ENCODE measurements at places on chromosomes 6 and 20.
A peak's percentile ranks its signal among the peaks of the same experiment; 100 is the strongest.

DNA sequence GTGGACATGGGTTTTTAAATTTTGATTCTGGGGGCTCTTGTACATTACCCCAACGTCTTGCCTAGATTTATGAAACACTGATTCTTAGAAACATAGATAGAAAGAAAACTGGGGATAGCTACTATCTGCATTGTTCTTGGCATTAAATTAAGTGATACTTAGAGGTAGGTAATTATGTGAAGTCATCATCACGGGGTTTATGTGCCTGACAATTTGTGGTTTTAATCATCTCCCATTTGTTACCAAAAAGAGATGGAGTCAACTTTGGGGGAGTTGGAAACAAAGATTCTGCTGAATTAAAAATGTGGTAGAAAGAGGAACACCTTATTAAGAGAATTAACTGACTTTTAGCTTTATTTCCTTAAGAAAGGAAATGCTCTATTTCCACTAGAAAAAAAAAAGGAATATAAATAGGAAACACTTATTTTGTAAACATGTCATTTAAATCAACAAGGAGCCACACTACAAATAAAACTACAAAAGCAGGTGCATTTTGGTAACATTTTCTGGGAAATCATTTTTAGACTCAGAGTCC lies 5.6 kb downstream of the TNFAIP3 start:
- no peak for DNase-seq

DNA sequence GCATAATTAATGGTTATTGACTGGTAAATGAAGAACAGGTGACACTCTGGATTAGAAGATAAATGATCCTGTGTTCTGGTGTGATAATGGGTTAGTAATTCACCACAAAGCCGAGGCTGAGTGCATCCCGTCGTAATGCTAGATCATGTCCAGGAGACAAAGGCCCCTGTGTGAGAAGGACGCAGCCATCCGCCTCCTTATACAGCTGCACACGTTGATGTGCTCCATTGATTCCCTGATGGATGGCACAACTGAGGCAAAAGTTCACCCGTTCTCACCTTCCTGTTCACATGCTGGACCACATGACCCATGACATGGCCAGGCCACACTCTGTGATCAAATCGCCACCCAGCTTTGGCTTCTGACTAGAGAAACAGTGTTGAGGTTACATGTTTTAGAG lies 136.1 kb downstream of the FOXC1 start:
- DNase-seq, result no peak

GRCh38 chr6:165110860-165111259 lies 198.5 kb downstream of the C6orf118 start:
- DNase-seq, result peak; percentile 7

- DNase-seq, result no peak
Observed at GRCh38 chr20:41365777-41366545, 657 bp downstream of the EMILIN3 start.

GRCh38 chr20:44271915-44272663 lies 25.0 kb downstream of the GDAP1L1 start:
- DNase-seq, result no peak

DNA sequence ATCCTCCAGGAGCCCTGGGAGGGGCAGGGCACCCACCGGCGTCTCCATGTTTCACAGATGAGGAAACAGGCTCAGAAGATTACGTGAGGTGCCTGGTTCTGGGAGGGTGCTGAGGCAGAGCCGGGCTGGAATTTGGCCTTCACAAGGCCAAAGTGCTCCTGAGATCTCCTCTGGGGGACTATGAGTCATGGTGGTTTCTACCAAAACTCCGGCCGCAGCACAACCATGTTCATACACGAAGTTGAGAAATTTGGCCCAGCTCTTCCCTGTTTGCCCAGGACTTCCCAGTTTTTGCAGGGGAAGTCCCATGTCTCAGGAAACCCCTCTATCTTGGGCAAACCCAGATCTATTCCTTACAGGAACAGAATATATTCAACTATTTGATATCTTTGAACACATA lies 172.9 kb upstream of the CDYL start:
- peak; percentile 89 for DNase-seq

DNA sequence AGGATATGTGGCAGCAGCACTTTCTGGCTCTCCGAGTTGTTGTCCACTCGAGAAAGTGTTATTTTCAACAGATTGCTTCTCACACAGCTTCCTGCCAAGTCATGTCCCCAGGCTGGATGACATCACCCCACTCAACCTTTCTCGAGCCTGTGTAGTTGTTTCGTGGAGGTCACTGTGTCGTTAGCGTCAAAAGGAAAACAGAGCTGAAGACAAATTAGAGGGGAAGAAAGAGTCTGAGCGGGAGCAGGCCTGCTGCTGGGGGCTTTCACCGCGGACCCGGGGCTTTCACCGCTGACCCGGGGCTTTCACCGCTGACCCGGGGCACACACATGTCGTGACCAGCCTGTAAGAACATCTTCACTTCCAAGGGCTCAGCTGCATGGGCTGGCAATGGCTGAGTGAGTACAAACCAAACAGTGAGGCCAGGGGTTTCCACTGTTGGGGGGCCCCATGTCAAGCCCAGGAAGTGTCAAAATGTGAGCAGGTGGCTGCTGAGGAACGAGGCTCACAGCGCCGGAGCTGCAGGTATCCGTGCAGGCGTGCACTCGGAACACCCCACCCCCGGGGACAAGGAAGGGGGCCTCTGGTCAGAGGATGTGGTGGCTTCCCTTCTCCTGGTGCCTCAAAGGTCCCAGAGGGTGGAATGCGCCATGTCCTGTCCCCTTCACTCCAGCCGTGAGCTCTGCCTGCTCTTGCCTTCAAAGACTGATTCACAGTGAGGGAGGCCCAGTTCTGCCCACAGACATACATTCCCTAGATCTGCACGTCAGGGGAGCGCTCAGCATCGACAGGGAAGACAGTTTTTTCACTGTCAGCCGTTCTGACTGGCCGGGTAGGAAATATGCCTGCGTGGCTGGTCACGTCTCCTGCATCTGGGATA lies 365.9 kb downstream of the TAF4 start:
- no peak for DNase-seq

DNA sequence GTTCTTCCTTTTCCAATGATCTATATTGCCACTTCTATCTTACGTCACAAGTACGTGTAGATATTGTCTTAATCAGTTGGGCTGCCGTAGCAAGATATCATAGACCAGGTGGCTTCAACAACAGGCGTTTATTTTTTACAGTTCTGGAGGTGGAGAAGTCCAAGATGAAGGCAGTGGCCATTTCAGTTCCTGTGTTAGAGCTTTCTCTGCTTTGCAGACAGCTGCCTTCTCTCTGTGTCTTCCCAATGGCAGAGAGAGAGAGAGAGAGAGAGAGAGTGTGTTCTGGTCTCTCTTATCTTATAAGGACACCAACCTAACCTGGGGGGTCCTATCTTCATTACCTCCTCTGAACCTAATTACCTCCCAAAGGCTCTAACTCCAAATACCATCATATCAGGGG lies 8.3 kb downstream of the HSF2 start:
- DNase-seq, result no peak

GRCh38 chr6:54541541-54541940 lies 233.3 kb downstream of the TINAG start:
- DNase-seq, result peak; percentile 48

- peak; percentile 66 for DNase-seq
Observed at GRCh38 chr20:58651946-58652605, 993 bp downstream of the STX16 start.

DNA sequence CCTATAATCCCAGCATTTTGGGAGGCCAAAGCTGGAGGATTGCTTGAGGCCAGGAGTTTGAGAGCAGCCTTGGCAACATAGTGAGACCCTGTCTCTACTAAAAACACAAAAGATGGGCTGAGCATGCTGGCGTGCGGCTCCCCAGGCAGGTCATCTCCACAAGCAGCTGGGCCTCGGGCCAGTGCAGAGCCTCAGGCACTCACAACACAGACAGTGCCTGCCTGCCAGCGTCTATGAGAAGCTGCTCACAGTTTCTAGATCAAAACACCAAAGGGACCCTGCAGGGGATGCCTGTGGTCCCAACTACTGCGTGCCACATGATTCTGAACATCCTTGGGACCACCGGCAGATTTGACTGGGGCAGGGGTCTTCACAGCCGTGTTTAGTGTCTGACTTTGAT lies 59.4 kb downstream of the GINS1 start:
- no peak for DNase-seq

DNA sequence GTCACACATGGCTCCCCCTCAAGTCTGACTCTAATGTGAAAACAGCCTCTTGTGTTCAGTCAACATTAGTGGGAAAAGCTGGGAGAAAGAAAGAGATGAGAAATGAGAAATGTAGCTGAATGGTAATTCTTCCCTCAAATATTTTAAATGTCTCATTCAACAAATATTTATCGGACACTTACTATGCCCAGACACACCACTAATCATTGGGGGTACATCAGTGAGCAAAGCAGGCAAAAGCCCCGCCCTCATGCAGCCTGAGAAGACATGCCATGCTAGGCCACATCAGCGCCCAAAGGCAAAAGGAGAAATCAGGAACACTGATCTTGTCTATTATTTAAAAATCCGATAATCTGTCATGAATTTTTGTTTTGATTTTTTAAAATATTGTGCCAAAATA lies 89.9 kb upstream of the ASF1A start:
- DNase-seq, result no peak

DNA sequence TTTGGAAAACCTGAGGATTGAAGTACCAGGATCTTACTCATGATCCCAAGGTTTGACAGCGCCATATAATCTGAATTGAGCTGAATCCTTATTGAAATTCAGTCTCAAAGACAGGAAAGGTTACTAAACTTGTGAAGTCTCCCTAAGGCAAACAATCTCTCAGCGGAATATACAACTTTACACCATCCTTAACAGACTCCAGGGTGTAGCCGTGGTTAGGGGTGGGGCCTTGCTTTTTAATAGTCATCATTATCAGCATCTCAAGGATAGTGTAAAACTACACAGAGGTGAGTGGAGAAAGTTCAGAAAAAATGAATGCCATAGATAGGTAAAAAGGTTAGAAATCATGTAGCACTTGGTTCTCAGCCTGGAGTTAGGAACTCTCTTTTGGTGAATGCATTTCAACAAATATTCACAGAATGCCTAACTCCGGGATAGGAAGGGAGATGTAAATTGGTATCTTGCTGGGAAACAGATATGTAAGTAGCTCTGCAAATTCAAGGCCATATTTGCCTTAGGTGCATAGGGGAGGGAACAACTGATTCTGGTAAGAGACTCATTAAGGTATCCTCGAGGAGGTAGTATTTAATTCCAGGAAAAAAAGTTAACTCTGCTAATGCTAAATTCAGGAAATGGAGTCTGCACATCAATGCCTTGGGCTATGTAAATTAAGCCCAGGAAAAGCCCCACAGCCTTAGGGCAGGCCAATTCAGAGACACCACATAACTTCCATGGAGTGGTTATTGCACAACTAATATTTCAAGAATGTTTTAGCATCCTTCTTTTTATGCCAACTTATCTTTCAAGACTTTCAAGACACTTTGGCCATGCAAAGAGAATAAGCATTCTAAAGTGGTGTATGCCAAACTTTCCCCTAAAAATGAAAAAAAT lies 61.6 kb downstream of the SNAP25 start:
- DNase-seq, result peak; percentile 23

DNA sequence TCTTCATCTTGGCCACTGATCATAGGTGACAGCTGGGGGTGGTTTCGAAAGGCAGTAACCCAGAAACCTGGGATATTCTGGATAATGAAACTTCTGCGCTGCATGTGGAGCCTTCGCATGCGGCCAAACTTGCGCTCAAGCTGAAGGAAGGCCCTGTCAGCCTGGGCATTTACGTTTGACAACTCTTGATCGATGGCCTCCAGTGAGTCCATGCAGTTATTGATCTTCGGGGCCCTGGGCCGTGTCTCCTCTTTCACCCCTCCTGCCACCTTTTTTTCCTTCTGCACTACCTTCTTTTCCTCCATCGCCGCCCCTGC lies 729 bp downstream of the TSPYL4 start:
- DNase-seq, result no peak

DNA sequence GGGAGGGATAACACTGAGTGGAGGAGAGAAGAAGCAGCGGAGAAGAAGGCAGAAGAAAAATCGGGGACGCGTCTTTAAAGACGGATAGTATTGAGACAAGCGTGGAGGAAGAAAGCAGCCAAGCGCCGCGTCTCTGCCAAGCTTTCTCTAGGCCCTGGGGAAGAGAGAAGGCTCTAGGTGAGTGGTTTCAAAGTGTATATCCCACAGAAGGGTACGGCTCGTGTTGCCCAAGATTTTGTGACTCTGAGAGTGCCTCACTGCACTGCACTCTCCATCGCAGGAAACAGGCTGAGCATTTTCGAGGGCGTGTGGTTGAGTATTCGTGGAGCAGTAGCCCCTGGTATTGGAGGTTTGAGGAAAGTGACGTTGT lies 185.4 kb downstream of the TRIM27 start:
- DNase-seq, result no peak

DNA sequence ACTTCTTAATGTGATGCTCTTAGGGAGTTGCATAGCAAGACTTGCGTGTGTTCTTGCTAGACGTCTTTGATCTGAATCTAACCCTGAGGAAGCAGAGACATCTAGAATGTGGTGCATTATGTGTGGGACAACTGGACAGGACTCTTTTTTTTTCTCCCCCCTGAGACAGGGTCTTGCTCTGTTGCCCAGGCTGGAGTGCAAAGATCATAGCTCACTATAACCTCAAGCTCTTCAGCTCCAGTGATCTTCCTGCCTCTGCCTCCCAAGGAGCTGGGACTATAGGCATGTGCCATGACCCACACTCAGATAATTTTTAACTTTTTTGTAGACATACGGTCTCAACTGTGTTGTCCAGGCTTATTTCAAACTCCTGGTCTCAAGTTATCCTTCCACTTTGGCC lies 34.0 kb downstream of the PCMT1 start:
- no peak for DNase-seq

DNA sequence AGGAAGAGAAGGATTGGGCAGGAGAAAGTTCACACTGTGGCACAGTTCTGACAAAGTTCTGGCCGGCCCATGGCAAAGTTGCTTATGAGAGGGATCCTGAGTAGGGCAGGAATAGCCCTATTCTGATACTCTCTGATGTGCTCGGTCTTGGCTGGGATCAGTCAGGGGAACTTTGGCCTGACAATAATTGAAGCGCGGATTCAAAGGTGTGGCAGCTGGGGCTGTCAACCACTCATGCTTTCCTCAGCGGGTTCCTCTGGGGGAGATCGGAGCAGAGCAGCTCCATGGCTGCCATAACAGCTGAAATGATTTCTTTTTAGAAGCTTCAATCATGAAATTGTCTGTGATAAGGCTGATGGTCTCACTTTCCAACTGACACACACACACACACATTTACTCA lies 714.1 kb downstream of the DHX35 start:
- DNase-seq, result no peak

- no peak for DNase-seq
Observed at GRCh38 chr20:40882152-40882551, 146.5 kb upstream of the TOP1 start.

DNA sequence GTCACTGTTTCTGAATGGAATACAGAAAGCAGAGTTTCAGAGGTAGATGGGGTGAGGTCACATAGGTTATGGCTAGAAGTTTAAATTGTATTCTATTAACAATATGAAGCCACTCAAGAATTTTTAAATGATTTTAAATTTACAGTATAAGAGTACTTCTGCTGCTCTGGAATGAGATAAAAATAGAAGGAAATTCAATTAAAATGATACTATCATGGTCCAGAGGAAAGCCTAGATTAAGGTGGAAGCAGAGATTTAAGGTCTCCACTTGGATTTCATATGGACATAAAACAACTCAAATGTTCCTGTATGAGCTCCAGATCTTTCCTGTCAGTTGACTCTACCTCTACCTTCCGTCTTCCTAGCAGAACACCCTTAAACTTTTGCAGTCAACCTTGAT lies 68.6 kb downstream of the REV3L start:
- no peak for DNase-seq

GRCh38 chr6:109486068-109486467 lies 3.0 kb upstream of the ZBTB24 start:
- DNase-seq, result no peak

GRCh38 chr6:147651249-147652063 lies 143.0 kb downstream of the SAMD5 start:
- peak; percentile 44 for DNase-seq

- DNase-seq, result peak; percentile 26
Observed at GRCh38 chr20:9036593-9036992, 32.3 kb upstream of the PLCB4 start.
